ENCODE measurements at places on chromosomes 5 and 9.

DNA sequence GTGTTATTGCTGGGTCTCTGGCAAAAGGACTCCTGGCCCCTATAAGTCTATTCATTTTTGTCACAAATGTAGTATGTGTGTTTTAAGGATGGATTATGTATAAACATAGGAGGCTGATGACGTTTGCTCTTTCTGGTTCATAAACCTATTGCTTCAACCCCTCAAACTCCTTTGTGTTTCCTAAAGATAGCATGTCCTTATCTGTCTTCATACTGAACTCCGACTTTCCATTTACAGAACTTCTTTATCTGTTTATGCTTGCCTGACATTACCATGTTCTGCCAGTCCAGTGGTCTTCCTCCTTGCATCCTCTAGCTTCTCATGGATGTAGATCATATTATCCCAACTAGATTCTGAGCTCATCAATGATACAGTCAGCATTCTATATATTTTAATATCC lies 46.1 kb downstream of the ARHGEF28 start:
- no peaks in the 10 kb centered on the region for H3K4me1 ChIP-seq
- H3K27me3 ChIP-seq, result peaks cover 9% of the 10 kb centered on the region
- H3K36me3 ChIP-seq, result no peaks in the 10 kb centered on the region
- no peak overlapping the region for H3K4me3 ChIP-seq
- no peak for DNase-seq
- no peak overlapping the region for H3K27ac ChIP-seq

- peaks cover 3% of the 10 kb centered on the region for H3K27me3 ChIP-seq
- H3K4me1 ChIP-seq, result peaks cover 4% of the 10 kb centered on the region
- DNase-seq, result no peak
- H3K4me3 ChIP-seq, result no peak overlapping the region
- H3K27ac ChIP-seq, result no peak overlapping the region
Measured at GRCh38 chr5:142385194-142385593, 60.4 kb upstream of the SPRY4 start.

- H3K27ac ChIP-seq, result peak overlapping the region; percentile 88
- H3K4me3 ChIP-seq, result peak overlapping the region; percentile 89
- peaks cover 51% of the 10 kb centered on the region for H3K4me1 ChIP-seq
- H3K27me3 ChIP-seq, result no peaks in the 10 kb centered on the region
- peaks cover 17% of the 10 kb centered on the region for H3K36me3 ChIP-seq
Measured at GRCh38 chr9:15306068-15306756, 804 bp downstream of the TTC39B start.

DNA sequence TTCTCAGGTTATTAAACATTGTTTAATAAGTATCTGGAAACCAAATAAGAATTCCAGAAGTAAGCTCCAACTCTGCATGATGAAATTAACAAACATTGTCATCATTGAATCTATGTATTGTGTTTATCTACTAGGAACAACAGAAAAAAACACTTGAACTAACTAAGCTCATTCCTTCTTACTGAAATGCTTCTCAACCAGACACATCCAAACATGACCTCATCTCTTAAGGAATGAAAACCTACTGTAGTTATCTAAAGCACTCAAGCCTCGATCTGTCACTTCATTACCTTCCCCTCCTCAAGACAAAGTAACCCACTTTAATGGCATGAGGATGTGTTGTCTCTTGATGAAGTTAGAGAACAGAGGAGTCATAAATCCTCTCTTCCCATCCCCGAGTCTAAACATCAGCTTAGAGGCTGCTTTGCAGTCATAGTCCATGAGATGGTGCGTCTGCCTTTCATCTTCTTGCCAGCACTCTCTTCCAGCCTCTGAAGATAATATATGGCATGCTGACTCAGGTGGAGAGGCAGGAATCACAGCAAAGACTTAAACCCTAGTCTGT lies 86.5 kb downstream of the CEMIP2 start:
- no peak for DNase-seq
- H3K4me3 ChIP-seq, result no peak overlapping the region
- H3K27ac ChIP-seq, result no peak overlapping the region
- H3K27me3 ChIP-seq, result no peaks in the 10 kb centered on the region

DNA sequence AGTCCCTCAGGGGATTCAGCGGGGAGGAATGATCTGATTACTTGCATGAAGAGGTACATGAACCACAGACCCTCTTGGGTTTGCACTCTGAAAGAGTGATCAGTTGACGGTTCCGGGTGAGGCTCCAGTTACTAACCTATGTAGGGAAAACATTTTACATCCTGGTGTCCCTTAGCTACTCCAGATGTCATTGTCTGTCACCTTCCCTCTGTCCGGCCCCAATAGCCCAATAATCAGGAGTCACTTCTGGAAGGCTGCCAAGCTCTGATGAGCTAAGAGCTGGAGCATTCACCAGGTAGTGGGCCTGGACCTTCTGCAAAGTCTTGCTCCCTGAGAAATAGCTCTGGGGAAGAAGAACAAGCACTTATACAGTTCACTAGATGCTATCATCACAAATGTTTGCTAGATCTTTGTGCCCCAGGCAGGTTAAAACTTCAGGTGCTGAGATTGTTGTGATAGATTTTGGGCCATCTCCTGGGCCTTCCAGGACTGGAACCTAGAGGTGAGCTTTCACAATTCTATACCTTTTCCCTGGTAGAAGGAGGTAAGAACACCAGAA lies 64.5 kb downstream of the ENTREP1 start:
- no peaks in the 10 kb centered on the region for H3K36me3 ChIP-seq
- no peak overlapping the region for H3K4me3 ChIP-seq
- no peak overlapping the region for H3K27ac ChIP-seq
- peaks cover 5% of the 10 kb centered on the region for H3K27me3 ChIP-seq
- H3K4me1 ChIP-seq, result no peaks in the 10 kb centered on the region

DNA sequence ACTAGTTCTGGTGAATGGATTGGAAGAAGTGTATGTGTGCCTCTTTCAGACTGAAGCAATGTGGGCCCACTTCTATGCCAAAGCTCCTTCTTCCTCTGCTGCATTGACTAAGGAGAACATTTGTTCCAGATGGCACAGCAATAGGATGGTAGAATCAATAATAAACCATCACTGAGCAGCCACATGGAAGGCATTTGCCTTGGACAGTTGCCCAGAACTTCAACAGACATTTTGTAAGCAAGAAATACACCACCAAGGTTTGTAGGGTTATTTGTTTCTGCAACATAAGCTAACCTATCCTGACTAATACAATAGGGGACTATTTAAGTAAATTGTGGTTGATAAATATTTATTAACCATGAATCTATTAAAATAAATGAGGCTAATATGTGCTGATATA lies 37.7 kb upstream of the CSNK1G3 start:
- H3K27me3 ChIP-seq, result peaks cover 27% of the 10 kb centered on the region
- no peak overlapping the region for H3K4me3 ChIP-seq
- no peaks in the 10 kb centered on the region for H3K36me3 ChIP-seq
- no peaks in the 10 kb centered on the region for H3K4me1 ChIP-seq
- DNase-seq, result no peak

- H3K27ac ChIP-seq, result no peak overlapping the region
- DNase-seq, result no peak
- H3K4me3 ChIP-seq, result no peak overlapping the region
- peaks cover 26% of the 10 kb centered on the region for H3K27me3 ChIP-seq
- no peaks in the 10 kb centered on the region for H3K36me3 ChIP-seq
- H3K4me1 ChIP-seq, result peaks cover 18% of the 10 kb centered on the region
Measured at GRCh38 chr5:138489683-138490061, 24.4 kb downstream of the EGR1 start.

DNA sequence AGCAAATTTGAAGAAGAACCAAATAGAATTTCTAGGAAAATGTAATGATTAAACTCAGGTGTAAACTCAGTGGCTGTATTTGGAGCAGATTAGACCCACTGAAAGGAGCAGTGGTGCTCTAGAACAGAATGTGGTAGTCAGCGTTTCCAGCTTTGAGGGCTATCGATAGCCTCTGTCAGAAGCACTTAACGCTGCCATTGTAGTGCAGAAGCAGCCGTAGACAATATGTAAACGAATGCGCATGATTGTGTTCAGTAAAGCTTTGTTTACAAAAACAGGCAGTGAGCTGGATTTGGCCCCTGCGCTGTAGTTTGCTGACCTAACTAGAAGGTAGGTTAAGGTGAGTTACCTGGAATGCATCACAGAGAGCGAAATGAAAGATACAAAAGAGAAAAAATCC lies 72.0 kb downstream of the FAM78A start:
- no peaks in the 10 kb centered on the region for H3K27me3 ChIP-seq
- no peak for DNase-seq
- no peaks in the 10 kb centered on the region for H3K4me1 ChIP-seq
- no peak overlapping the region for H3K4me3 ChIP-seq
- no peak overlapping the region for H3K27ac ChIP-seq

GRCh38 chr5:139431706-139432105 lies 7.6 kb downstream of the DNAJC18 start:
- no peaks in the 10 kb centered on the region for H3K27me3 ChIP-seq
- DNase-seq, result no peak

DNA sequence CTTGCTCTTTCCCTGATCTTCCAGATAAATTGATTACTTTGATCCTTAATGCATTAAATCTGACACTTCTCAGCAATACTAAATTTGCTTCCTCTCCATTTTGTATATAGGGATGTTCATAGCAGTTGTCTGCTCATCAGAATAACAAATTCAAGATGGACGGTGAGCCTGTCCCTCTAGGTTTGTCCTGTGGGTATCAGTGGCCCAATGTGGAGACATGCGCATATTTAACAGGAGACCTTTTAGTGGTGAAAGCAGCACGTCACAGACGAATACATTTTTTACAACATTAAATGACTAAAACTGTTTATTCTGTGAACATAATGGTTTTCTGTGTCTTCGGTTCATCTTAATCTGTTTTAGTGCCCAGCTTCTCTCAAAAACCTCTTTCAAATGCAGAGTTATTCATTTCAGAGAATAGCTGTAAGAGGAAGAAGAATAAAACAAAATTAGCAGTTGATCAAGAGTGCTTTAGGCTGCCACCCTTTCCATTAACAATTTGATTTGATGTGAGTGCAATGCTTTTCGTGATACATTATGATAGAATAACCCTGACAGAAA lies 1970.4 kb upstream of the WWC1 start:
- H3K4me3 ChIP-seq, result no peak overlapping the region
- no peak overlapping the region for H3K27ac ChIP-seq
- H3K4me1 ChIP-seq, result no peaks in the 10 kb centered on the region

- peaks cover 18% of the 10 kb centered on the region for H3K36me3 ChIP-seq
- H3K4me1 ChIP-seq, result peaks cover 62% of the 10 kb centered on the region
- H3K4me3 ChIP-seq, result peak overlapping the region; percentile 74
Measured at GRCh38 chr9:127783111-127784008, 2.5 kb upstream of the CDK9 start.

- no peaks in the 10 kb centered on the region for H3K27me3 ChIP-seq
- peaks cover 52% of the 10 kb centered on the region for H3K36me3 ChIP-seq
- peaks cover 47% of the 10 kb centered on the region for H3K4me1 ChIP-seq
- no peak overlapping the region for H3K4me3 ChIP-seq
Measured at GRCh38 chr5:159189310-159189709, 20.0 kb downstream of the RNF145 start.

- H3K27me3 ChIP-seq, result peaks cover 27% of the 10 kb centered on the region
- DNase-seq, result no peak
- no peaks in the 10 kb centered on the region for H3K36me3 ChIP-seq
- H3K4me1 ChIP-seq, result no peaks in the 10 kb centered on the region
Measured at GRCh38 chr9:115396071-115396529, 278.1 kb upstream of the TNC start.

DNA sequence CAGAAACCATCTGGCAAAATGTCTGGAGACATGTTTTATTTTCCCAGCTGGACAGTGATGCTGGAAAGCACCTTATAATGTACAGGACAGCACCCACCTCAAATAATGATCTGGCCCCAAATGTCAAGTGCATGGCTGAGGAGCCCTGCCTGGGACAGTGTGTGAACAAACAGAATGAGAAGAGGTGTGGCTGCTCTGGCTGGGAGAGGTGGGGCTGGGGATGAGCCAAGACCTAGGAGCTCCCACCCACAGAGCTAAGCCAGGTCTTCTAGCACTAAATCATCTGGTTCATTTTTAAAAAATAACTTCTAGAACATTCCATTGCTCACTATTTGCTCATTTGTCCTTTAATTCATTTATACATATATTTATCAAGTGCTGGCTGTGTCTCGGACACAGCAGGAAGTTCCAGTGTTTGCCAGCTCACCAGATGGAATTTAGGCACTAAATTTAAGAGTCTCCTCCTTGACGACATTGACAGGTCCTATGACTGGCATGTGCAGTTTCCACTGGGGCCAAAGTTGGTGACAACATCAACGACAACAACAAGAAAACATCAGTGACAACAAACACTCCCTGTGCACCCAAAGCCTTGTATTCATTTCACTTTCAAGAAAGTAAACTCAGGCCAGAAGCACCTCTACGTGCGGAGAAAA lies 59.1 kb downstream of the GTF3C4 start:
- no peak overlapping the region for H3K4me3 ChIP-seq
- no peaks in the 10 kb centered on the region for H3K4me1 ChIP-seq
- H3K27ac ChIP-seq, result no peak overlapping the region
- H3K36me3 ChIP-seq, result no peaks in the 10 kb centered on the region

DNA sequence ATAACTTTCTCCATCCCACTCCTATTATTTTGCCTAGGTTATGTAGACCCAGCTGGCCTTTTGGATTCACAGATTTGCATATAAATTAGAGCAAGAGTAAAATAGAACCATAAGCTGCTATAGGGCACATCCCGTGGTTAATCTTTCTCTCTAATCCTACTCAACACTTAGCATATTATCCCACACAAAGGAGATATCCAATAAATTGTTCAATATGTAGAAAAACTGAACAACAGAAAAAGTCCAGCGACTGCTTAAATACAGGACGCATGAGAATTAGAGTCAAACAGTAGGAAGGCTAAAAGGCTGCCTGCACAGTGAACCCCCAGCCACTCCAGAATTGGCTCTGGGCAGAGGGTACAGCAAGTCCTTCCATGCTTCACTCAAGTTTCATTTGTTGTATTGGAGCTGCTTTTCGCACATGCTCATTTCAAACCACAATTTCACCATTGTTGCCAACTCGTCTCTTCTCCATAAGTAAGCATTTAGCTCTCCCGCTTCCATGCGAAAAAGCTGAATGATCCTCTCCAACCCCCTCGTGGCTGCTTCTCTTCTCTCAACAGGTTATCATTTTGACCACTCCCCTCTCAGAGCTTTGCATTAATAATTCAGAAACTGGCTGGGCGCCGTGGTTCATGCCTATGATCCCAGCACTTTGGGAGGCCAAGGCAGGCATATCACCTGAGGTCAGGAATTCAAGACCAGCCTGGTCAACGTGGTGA lies 14.1 kb upstream of the IQGAP2 start:
- H3K27me3 ChIP-seq, result no peaks in the 10 kb centered on the region
- no peak overlapping the region for H3K27ac ChIP-seq
- no peak for DNase-seq
- H3K4me3 ChIP-seq, result no peak overlapping the region

- H3K4me1 ChIP-seq, result no peaks in the 10 kb centered on the region
- no peaks in the 10 kb centered on the region for H3K36me3 ChIP-seq
- no peak overlapping the region for H3K4me3 ChIP-seq
- DNase-seq, result no peak
Measured at GRCh38 chr5:103598997-103599566, 36.5 kb upstream of the NUDT12 start.

- DNase-seq, result no peak
- no peak overlapping the region for H3K27ac ChIP-seq
- H3K4me3 ChIP-seq, result no peak overlapping the region
- H3K4me1 ChIP-seq, result no peaks in the 10 kb centered on the region
Measured at GRCh38 chr9:101307051-101307450, 77.8 kb downstream of the BAAT start.

- no peaks in the 10 kb centered on the region for H3K27me3 ChIP-seq
- DNase-seq, result no peak
- peak overlapping the region; percentile 96 for H3K27ac ChIP-seq
- no peak overlapping the region for H3K4me3 ChIP-seq
Measured at GRCh38 chr5:43315682-43316081, 2.5 kb upstream of the HMGCS1 start.

Measured in activated naive CD8-positive, alpha-beta T cell treated with anti-CD3 and anti-CD28 coated beads for 36 hours (primary cell).